ENCODE measurements at places on chromosomes 11 and 22.

- no peak for DNase-seq
Observed at GRCh38 chr22:50022171-50022819, 9.7 kb upstream of the IL17REL start.

DNA sequence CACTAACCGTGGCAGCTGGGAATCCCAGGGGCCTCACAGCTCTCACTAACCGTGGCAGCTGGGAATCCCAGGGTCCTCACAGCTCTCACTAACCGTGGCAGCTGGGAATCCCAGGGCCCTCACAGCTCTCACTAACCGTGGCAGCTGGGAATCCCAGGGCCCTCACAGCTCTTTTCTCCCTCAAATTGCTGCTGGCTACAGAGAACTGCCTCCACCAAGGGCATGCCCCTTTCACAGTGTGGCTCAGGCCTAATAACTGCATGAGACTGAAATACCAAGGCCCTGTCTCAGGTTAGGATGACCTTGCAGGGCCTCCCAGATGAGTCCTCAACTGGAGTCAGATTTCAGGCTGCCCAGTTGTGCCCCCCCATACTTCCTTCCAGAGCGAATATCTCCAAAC, 35.1 kb upstream of the GGTLC2 start:
- DNase-seq: peak; percentile 42

DNA sequence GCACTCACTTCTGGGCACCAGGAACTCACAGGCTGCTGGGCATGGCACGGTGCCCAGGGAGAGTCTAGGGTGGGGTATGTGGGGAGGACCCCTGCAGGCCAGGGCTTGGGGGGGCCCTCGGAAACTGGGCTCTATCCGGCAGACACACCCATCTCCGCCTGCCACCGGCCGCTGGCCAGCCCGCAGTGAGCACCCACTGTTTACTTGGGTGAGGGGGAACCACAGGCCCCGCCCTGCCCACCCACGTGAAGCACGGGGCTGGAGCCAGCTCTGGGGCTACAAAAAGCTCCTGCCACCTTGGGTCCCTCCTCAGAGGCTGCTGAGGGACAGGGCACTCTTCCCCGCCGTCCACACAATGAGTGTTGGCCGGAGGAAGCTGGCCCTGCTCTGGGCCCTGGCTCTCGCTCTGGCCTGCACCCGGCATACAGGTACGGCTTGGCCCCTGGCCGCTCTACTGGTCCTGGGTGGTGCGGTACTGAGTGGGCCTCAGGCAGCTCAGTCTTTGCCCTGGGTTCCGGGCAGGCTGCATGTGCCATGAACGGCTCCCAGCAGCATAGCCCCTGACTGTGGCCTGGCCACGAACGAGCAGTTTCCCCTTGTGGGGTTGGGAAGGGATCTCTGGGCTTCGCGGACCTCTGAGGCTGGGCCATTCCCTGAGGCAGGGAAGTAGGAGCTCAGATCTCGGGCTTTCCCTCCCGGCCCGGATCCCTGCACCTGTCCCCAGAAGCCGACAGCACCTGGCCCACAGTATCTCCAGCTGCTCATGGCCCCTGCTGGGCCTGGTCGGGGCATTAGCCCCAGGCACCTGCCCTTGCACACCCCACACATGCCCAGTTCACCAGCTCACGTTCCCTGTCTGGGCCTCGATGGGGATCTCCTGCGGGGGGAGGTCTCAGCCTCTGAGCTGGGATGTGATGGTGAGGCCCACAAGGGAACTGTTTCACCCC, at the start of gene MUC5AC:
TSS of gene MUC5AC (plus strand) at position 309 of the 947 bp plus-strand sequence. CDS start at position 356, 47 bp downstream.
- peak; percentile 17 for DNase-seq

- DNase-seq: no peak
Observed at GRCh38 chr11:109249597-109249996, 172.4 kb upstream of the C11orf87 start.

- DNase-seq: no peak
Observed at GRCh38 chr22:32120603-32121002, 38.5 kb downstream of the C22orf42 start.

DNA sequence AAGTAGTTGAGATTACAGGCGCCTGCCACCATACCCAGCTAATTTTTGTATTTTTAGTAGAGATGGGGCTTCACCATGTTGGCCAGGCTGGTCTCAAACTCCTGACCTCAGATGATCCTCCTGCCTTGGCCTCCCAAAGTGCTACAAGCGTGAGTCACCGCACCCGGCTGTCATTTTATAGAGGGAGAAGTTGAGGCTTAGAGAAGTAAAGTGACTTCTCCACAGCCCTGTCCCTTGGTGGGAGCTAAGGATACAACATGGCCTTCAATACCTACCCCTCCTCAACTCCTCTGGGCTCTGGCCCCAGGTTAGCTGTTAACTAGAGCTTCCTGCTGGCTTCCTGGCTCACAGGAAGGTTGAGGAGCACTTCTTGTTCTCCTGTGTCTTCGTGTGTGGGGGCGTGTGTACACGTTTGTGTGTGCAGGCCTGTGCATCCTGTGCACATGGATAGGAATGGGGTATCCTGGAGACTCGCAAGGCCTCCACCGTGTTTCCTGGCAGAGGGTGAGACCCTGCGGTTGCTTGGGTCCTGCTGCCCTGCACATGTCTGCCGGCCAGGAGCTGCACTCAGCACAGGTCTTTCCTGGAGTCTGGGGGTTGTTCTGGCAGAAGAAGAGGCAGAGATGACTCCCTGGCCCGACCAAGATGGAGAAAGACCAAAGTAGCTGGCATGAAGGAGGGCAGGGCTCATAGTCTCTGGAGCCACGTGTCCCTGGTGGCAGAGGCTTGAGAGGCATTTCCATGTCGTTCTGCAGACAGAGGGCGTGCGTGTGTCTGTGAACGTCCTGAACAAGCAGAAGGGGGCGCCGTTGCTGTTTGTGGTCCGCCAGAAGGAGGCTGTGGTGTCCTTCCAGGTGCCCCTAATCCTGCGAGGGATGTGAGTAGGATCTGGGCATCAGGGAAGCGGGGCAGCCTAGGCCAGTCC, 2.4 kb downstream of the SIDT2 start:
- peak; percentile 68 for DNase-seq

DNA sequence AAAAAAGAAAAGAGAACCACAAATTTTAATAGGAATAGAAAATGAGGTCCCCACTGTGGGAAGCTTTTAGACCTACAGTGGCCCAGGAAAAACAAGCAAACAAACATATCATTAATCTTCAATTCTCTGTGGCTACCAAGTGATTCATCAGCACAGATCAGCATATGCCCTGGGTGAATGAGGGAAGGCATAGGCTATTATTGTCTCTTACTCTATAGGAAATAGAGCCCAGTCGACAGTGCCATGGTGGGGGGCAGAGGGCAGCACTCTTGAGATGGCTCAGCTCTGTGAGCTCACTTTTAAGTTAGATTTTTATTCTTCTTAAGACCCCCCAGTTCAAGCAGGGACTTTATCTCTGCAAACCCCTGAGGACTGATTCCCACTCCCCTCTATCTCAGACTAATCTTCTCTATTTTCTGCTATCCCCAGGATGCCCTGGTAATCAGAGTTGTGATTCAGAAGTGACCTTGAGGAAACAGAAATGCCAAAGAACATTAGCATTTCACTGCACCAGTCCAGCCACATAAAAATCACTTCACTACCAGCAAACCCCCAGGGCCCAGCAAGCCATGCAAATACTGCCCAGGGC, 9.5 kb upstream of the FEZ1 start:
- no peak for DNase-seq

DNA sequence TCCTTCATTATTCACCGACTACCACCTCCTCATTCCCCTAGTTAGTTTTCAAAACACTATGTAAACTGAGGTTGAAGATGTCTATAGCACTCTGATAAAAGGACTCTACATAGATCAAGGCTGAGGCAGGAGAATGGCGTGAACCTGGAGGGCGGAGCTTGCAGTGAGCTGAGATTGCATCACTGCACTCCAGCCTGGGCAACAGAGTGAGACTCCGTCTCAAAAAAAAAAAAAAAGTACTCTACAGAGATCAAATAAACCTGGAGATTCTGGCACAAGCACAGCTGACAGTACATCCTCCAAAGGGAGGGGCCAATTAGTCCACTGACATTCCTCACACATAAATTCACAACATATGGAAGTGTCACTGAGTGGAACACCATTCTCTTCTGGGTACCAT, 31.0 kb downstream of the TSG101 start:
- DNase-seq: no peak

GRCh38 chr22:29831958-29832357, 6.1 kb downstream of the ASCC2 start:
- DNase-seq: no peak

- DNase-seq: peak; percentile 73
Observed at GRCh38 chr11:66317723-66318599, 1.1 kb upstream of the CD248 start.

DNA sequence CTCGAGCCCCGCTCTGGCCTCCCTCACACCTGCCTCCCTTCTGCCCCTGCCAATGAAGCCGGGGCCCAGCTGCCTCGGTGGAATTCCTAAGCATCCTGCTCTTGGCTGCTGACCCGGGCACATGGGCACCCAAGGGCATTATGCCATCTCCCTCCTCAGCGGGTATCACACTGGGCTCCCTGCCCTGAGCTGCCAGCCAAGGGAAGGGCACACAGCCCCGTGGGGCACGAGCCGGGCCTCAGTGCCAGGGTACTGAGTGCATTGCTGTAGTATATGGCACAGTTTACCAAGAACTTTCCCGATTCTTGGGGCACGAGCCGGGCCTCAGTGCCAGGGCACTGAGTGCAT, 43.8 kb upstream of the JAM3 start:
- no peak for DNase-seq

GRCh38 chr11:130404727-130405126, 23.7 kb downstream of the ADAMTS8 start:
- DNase-seq: no peak

DNA sequence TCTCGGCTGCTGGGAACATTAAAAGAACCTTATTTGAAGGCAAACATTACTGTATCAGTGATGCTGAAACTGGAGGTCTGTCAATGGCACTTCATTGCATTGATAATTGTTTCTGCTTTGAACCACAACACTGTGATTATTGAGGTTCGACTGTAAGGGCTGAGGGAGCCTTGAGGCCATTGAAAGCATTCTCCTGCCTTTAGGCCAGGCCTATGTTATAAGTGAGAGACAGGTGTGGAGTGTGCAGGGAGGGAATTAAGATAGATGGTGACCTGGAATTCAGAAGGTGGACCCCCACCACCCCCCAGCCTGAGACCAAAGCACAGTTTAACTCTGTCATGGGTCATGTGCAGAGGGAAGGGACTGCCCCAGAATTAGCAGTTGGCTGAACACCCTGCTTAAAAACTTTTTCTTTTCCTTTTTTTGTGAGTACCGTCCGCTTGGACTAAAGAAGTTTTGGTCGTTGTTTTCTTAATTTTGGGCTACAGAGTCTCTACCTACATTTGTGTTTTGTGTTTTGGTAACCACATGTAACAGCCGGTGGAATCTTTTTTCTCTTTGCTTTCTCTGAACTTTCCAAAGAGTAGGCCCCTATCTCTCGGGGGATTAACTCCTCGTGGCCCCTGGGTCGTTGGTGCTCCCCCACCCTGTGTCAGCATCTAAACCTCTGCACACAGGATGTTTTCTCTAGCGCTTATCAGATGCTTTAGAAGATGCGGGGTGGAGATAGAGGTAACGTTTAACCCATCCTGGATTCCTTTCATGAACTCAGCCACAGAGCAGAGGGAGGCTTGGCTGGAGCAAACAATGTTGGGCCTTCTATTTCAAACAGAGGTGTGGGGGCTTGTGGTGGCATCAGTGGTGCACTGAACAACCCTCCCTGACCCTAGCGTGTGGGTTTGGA, 43.7 kb downstream of the ZBTB16 start:
- DNase-seq: no peak

DNA sequence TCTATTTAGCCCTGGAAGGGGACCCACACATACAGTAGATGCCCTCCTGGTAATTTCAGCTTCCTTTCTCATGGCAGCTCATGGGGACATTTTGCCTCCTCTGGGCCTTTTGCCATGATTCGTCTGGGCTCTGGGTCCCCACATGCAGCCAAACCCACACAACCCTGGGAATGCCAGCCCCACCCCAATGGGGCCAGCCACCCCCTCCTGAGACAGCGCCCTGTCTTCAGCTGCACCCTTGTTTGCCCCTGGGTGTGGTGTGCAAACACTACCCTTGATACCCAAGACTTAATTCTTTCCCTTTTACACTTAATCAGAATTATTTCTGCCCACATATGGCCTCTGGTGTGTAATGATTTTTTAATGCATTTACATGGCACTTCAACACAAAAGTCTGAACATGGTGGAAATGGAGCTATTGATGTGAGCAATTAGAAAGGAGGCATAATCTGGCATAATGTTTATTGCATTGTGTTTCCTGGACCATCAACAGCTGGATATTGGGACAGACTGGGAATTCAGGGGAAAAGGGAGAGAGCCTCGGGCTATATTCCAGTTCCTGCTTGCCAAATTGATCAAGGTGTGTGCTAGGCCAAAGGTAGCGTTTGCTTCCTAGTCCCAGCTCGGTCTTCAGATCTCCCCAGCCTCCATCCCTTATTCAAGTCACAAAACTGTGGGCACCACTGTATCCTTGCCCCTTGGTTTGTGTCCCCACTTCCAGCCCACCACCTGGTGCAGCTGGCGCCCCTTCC, 85.0 kb upstream of the ANO1 start:
- DNase-seq: no peak

GRCh38 chr11:78595436-78596130, 20.9 kb upstream of the NARS2 start:
- no peak for DNase-seq

DNA sequence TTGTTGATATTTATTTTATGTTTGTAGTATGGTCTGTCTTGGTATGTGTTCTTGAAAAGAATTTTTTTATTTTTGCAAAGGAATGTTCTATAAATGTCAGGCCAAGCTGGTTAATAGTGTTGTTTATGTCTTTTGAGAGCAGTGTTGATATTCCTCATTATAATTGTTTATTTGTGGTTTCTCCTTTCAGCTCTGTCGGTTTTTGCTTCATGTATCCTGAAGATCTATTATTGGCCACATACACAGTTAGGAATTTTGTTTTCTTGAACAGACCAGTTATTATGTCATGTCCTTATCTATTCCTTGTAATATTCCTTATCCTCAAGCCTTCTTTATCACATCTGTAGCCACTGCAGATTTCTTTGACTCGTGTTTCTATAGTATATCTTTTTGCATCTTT, 56.5 kb downstream of the PDHX start:
- no peak for DNase-seq

DNA sequence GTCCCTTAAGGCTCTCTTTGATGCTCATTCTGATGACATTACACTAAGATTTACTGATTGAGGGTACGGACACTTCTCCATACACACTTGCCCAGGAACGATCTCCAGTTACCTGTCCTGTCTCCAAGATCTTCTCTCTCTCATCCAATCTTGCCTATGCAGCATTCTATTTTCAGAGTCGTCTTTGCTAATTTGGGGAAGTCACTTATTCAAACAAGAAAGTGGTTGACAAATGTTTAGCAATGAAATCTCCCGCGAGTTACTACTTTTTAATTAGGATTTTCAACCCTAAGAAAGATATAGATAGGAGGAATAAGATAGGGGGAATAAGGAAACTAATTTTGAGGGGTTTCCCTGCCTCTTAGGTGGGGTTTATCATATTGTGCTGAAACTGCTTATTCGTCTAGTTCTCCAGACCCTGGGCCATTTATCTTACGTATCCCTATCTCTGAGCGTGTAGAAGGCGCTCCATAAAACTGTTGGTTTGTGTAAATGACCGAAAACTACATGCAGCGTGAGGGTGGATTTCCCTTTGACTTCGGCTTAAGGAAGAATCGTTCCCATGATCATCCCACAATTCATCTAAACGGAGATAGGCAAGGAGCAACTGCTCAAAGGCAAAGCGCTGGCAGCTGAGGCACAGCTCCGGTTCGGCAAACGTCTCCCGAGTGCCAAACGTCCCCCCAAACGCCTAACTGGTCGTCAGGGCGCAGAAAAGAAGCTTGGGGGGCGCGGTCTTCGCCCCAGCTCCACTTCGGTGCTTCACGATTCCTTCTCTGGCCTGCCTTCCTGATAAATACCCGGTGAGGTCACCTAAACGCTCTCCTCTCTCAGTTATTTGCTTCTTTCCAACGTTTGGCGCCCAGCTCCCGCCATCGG, 804 bp downstream of the APIP start:
- no peak for DNase-seq
